ENCODE measurements at places on chromosomes 5 and 9.

DNA sequence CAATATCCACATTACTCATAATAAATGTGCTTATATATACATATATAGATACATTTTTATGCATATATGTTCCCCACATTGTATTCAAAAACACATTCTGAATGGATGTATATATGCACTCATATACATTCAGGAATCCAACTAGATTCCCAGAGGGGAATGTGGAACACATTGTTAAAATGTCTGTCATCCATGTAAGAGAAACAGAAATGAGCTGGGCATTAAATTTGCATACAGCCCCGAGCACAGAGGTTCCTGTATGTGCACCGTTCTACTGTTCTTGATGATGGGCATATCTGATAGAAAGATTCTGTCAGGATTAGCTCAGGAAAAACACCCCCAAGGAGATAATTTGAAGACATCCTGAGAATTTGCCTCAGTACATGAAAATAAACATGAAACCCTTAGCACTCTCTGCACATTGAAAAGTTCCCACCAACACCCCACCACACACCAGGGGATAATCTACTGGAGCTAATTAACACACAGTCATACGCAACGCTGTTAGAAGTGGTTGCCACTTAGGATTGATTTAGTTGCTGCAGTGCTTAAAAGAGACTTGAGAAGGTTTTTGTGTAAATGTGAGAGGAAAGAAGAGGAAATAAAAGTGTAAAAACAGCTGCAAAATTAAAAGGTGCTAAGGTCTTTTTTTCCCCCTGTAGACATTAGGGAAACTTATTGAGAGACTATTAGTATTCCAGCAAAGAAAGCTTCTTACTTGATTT, 223.3 kb downstream of the SLF1 start:
- peaks cover 2% of the 10 kb centered on the region for H3K27me3 ChIP-seq
- H3K4me1 ChIP-seq: no peaks in the 10 kb centered on the region

- no peak overlapping the region for H3K4me3 ChIP-seq
- peaks cover 6% of the 10 kb centered on the region for H3K36me3 ChIP-seq
- no peaks in the 10 kb centered on the region for H3K27me3 ChIP-seq
- no peak for DNase-seq
- no peaks in the 10 kb centered on the region for H3K4me1 ChIP-seq
Measured at GRCh38 chr9:121345070-121345469, 25.0 kb downstream of the STOM start.

DNA sequence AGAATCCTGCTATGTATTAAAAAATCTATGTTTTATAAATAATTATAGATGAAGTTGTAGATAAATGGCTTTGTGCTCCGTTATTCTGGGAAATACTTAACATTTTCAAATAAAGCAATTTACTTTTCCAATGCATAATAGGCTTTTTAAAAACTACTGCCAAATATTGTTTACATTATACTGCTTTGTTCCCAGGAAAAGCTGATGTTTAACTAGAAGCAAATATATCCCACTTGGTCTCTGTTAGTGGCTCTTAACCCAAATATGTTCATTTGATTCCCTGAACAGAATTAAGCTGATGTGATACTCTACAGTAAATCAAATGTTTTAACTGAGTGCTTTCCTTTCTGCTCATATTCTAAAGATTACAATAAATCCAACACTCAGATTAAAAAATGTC, 326.3 kb downstream of the SLCO4C1 start:
- no peaks in the 10 kb centered on the region for H3K4me1 ChIP-seq
- no peak overlapping the region for H3K27ac ChIP-seq
- DNase-seq: no peak
- H3K36me3 ChIP-seq: no peaks in the 10 kb centered on the region

- DNase-seq: no peak
- H3K4me1 ChIP-seq: peaks cover 6% of the 10 kb centered on the region
- peak overlapping the region; percentile 19 for H3K27ac ChIP-seq
- H3K36me3 ChIP-seq: peaks cover 26% of the 10 kb centered on the region
- H3K27me3 ChIP-seq: no peaks in the 10 kb centered on the region
Measured at GRCh38 chr5:172085738-172086137, 79.3 kb upstream of the FBXW11 start.

- no peaks in the 10 kb centered on the region for H3K36me3 ChIP-seq
- no peak overlapping the region for H3K4me3 ChIP-seq
- H3K4me1 ChIP-seq: no peaks in the 10 kb centered on the region
- no peak overlapping the region for H3K27ac ChIP-seq
- peaks cover 8% of the 10 kb centered on the region for H3K27me3 ChIP-seq
Measured at GRCh38 chr5:108655750-108656450, 91.8 kb upstream of the FER start.

DNA sequence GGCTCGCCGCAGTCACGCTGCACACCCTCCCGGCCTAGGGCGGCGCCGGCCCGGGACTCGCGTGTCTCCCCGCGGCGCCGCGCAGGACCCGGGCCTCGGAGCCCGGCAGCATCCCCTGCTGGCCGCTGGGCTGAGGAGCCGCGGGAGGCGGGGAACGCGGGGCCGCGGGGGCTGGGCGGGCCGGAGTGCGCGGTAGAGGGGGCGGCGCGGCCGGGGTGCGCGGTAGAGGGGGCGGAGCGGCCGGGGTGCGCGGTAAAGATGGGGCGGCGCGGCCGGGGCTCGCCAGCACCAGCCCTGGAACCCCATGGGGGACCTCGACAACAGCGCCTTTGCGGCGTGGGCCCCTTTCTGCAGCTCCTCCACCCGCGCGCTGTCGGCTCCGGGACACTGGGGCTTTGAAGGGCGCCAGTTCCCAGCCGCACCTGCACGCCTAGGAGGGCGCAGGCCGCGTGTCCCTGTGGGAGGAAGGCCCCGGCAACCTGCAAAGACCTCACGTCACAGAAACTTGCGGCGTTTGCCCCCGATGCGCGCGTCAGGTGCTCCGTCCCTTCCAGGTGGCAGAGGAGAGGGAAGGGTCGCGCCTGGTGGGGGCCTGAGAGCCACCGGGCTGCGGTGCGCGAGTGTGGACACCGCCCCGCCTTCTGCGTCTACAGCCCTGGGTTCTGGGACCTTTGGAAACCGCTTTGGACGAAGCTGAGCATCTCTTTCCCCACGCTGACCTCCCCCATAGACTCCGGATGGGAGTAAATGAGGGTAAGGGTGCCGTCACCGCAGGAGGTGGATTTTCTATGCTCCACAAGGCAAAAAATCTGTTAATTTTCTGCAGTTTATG, 49.6 kb downstream of the NSUN2 start:
- DNase-seq: peak; percentile 30

DNA sequence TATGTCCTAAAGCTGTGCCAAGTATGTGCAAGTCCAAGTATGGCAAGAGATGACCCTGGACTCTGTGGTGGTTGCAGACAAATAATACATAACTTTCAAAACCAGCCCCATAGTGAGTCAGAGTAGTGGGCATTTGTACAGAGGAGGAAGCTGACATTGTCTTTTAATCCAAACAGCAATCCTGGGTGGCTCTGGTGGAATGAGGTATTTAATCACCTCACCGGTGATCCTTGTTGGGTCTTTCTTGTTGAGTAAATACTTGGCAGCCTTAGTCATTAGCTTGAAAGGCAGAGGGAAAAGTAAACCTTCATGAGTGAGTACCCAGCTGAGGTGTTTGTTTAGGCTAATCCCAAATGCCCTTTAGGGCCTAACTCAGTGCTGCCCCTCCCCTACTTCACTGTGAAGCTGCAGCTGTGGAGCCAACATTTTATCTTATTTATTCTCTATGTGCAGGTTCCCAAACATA, 148.7 kb upstream of the SLC12A2 start:
- DNase-seq: no peak
- no peak overlapping the region for H3K27ac ChIP-seq
- H3K4me3 ChIP-seq: no peak overlapping the region
- H3K36me3 ChIP-seq: no peaks in the 10 kb centered on the region

DNA sequence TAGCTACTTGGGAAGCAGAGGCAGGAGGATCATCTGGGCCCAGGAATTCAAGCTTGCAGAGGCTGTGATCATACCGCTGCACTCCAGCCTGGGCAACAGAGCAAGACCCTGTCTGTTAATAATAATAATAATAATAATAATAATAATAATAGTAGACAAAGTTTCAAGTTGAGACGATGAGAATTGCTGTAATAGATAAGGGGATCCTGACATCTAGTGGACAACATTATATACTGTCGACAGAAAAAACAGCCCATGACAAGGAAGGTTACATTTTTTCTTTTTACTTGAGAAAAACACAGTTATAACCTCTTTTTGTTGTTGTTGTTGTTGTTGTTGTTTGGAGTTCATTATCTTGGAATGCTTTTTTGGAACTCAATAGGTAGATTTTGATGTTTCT, 35.3 kb downstream of the NDFIP1 start:
- H3K4me1 ChIP-seq: no peaks in the 10 kb centered on the region
- peak; percentile 11 for DNase-seq
- H3K27me3 ChIP-seq: no peaks in the 10 kb centered on the region
- peaks cover 12% of the 10 kb centered on the region for H3K36me3 ChIP-seq
- no peak overlapping the region for H3K4me3 ChIP-seq
- no peak overlapping the region for H3K27ac ChIP-seq

GRCh38 chr9:89928106-89928505, 323.3 kb downstream of the GADD45G start:
- H3K27me3 ChIP-seq: peaks cover 8% of the 10 kb centered on the region
- H3K4me3 ChIP-seq: no peak overlapping the region
- H3K4me1 ChIP-seq: peaks cover 6% of the 10 kb centered on the region
- no peak overlapping the region for H3K27ac ChIP-seq

DNA sequence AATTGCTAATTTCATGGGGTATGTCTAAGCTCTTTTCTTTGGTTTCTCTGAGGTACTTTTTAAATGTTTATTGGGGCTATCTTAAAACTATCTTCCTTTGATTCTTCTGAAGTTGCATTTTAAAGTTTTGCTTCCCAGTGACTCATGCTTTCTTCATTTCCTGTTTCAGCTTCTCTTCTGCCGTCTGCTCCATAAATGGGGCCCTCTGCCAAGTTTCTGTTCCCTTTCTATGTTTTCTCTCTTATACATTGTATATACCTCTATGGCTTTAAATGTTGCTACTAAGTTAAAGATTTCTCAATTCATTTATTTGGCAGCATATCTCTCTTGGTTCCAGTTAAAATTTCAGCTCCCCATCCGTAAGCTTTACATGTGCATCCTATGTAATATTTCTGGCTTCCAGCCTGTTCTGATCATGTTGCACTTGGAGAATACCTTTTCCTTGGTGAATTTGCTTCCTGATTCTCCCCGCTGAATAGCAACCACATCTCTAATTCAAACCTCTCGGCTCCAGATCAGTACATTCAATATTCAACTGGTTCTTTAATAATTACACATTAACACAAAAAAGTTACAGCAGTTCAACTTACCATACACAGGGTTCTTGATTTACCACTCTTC, 125.3 kb downstream of the ST8SIA4 start:
- DNase-seq: peak; percentile 39
- peak overlapping the region; percentile 4 for H3K4me3 ChIP-seq
- H3K27ac ChIP-seq: peak overlapping the region; percentile 59
- H3K4me1 ChIP-seq: peaks cover 40% of the 10 kb centered on the region

DNA sequence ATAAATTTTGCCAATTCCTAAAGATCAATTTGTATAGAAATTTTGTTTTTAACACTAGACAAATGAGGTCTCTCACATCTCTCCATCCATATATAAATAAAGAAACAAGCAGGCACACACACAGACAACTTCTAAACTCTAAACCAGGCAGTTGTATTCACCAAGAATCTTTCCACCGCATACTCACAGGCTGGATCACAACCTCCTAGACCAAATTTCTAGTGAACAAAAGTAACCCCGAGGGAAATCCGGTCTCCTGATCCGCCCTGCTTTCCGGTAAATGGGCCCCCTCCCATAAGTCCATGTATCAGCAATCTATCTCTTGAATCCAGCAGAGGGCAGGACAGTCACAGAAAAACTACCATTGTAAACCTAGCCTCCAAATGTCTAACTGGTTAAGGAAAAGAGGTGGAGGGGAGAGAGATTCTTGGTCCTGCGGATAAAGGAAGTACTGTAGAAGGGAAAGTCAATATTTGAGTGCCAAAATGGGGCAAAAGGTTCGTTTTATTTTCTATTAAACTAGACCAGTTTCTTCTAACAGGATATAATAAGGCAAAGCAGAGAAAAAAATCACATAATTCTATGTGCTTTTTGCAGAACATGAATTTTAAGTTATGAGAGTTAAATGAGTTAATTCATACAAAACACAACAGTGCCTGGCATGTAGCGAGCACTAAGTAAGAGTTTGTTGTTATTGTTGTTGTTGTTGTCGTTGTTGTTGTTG, 4.8 kb upstream of the SMU1 start:
- peak; percentile 28 for DNase-seq
- H3K4me1 ChIP-seq: peaks cover 28% of the 10 kb centered on the region
- no peak overlapping the region for H3K4me3 ChIP-seq

DNA sequence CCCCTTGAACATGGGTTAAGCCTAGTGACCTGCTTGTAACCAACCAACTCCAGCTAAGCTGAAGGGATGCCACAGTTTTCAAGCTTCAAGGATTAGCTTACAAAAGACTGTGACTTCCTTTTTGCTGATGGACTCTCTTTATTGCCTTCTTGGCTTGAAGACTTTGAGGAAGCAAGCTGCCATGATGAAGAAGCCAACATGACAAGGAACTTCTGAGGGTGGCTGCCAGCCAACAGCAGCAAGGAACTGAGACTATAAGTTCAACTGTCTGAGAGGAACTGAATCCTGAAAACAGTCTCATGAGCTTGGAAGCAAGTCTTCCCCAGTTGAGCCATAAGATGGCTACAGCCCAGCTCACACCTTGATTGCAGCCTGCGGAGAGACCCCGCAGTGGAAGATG, 116.1 kb upstream of the TAF11L2 start:
- H3K4me3 ChIP-seq: no peak overlapping the region
- no peak for DNase-seq
- H3K4me1 ChIP-seq: peaks cover 8% of the 10 kb centered on the region
- no peaks in the 10 kb centered on the region for H3K27me3 ChIP-seq

- no peaks in the 10 kb centered on the region for H3K36me3 ChIP-seq
- H3K4me1 ChIP-seq: no peaks in the 10 kb centered on the region
- DNase-seq: no peak
- H3K27ac ChIP-seq: no peak overlapping the region
- H3K4me3 ChIP-seq: no peak overlapping the region
Measured at GRCh38 chr9:133269537-133270362, 5.3 kb downstream of the ABO start.

DNA sequence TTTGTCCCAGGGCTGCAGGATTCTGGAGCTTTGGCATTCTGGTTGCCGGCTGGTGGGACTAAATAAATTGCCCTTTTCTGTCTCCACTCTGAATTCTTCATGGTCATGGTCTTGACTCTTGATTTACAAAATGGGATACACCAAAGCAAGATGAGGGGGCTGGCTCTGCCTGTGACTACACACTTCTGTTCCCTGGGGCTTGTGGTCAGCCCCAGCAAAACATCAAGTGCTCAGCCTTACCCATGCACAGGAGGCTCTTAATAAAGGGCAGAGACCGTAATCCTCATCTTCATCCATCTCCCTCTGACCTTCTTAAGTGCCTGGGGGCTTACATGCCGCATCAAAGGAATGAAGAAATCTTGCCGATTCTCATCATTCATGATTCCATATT, 198.0 kb downstream of the GNA14 start:
- peaks cover 10% of the 10 kb centered on the region for H3K4me1 ChIP-seq
- no peaks in the 10 kb centered on the region for H3K36me3 ChIP-seq
- DNase-seq: no peak
- peaks cover 12% of the 10 kb centered on the region for H3K27me3 ChIP-seq
- no peak overlapping the region for H3K27ac ChIP-seq

Data from memory B cell (primary cell).